ENCODE measurements at places on chromosomes 7 and 10.
A peak's percentile ranks its signal among the peaks of the same experiment; 100 is the strongest.

DNA sequence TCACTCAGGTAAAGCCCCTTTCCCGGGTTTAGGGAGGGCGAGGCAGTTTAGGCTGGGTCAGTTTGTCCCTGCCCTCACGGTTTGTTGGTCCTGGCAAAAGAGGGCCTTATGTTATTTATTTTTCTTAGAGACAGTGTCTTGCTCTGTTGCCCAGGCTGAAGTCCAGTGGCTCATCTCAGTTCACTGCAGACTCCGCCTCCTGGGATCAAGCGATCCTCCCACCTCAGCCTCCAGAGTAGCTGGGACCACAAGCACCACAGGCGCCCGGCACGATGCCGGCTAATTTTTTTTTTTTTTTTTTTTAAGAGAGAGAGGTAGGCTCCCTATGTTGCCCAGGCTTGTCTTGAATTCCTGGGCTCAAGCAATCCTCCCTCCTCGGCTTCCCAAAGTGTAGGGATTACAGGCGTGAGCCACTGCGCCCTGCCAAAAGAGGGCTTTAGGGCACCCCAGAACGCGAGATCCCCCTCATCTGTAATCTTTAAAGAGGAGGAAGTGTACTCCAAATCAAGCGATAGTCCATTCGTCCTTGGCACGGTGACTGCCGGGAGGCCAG lies 626 bp upstream of the BMS1 start:
- no peak for DNase-seq

DNA sequence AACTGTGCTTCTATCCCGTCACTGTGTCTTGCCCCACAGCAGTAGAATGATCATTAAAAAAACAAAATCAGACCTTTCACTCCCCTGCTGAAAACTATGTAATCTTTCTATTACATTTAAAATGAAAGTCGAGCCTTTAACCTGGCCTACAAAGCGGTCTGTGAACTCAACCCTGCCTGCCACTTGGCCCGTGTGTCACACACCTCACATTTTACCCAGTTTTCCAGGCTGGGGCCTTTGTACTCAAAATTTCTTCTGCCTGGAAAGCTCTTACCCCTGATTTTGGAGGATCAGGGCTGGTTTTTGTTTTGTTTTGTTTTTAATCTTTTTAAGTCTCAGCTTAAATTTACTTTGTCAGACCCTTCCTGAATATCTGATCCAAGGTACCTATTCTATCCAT lies 82.1 kb downstream of the UBE2H start:
- DNase-seq = no peak

GRCh38 chr10:10798102-10798863 lies 219.4 kb upstream of the CELF2 start:
- DNase-seq = peak; percentile 71

DNA sequence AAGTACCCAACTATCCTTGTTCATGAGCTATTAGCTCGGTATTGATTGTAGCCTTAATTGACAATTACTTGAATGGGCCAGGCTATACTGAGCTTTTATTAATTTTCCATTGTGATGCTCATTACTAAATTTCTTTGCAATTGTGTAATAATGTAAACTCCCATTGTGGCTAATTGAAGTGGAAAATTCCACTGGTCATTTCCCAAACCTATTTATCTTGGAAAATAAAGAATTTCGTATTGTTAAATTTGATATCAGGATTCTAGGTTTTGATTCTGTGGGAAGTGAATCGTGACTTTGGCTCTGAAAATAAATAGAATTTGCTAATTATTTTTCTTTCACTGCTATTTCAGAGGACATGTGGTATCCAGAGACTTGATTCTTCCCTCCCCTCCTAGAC lies 111.0 kb downstream of the RTKN2 start:
- DNase-seq = no peak

DNA sequence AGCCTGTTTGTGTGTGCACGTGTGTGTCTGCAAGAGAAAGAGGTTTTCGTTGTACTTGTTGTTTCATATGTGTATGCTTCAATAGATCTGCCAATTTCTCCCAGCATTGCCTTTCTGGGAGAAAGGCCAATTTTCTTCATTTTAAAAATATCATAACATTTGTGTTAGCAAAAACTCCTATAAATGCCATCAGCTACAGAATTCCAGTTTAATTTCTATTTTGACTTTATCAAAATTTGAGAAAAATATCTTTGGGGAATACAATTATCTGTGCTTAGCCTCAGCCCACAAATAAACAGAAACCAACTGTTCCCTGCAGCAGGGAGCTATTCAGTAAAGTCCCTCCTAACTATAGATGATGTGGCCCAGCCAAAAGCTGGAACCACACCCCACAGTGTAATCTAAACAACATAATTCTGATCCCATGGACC lies 68.3 kb upstream of the MGMT start:
- no peak for DNase-seq

- no peak for DNase-seq
These were observed 326.4 kb downstream of the SFMBT2 start for GRCh38 chr10:7084280-7085005.

DNA sequence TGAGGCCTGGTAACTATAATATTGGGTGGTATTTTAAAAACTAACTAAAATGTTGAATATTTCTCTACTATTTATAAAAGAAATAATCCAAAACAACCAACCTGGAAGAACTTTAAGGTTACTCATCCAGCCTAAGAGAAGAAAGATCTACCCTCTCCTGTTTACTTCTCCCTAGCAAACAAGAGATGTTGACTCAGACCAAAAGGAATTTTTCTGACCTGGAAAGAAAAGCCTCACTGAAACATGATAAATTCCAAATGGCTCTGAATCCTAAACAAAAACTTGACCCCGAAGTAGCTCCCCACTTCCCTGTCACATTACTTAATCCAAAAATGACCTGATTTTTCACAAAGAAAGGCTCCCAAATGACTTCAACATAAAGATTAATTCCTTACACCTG lies 101.2 kb downstream of the PARD3 start:
- no peak for DNase-seq

DNA sequence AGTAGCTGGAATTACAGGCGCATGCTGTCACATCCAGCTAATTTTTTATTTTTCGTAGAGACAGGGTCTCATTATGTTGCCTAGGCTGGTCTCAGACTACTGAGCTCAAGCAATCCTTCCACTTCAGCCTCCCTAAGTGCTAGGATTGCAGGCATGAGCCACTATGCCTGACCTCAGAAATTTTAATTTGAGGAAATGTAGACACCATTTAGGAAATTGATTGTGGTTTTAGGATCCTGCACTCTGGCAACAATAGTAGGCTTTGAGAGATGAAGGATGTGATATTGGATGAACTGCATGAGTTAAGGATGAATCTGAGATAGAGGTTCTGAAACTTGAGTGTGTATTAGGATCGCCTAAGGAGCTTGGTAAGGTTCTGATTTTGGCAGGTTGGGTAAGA lies 66.5 kb downstream of the PPP1R9A start:
- DNase-seq = no peak

- no peak for DNase-seq
These were observed 183.5 kb upstream of the CDCA7L start for GRCh38 chr7:22129166-22129565.

DNA sequence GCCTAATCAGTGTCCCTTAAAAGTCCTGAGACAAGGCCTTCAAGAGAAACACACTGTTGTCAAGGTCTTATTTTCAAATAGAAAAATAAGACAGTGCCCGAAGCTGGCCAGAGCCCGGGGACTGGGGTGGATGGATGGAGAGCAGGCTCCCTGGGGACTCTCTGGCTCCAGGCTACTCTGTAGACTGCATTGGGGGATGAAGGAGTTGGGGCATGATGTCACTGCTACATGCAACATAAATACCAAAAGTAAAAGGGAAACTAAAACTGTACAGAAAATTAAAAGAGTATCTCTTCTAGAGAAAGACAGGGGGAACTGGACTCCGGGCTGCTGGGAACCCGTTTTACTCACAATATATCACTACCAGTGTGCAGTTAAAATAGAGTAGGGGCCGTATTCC lies 629.8 kb downstream of the KCNMA1 start:
- DNase-seq = no peak

- peak; percentile 96 for DNase-seq
These were observed 564.6 kb downstream of the KCNMA1 start for GRCh38 chr10:77072836-77073662.

DNA sequence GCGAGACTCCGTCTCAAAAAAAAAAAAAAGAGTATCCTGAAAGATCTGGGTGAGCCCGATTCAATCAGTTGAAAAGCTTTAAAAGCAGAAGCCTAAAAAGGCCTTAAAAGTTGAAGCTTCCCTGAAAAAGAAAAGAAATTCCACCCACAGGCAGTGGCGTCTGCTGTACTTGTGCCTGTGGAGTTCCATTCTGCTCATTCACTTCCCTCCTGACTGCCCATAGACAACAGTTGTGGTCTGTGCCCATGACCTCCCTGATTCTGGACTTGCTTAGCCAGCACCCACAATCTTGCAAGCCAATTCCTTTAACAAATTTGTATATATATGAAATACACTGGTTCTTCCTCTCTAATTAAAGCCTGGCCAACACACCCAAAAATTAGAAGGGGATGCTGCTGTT lies 141.7 kb downstream of the DLG5 start:
- no peak for DNase-seq

DNA sequence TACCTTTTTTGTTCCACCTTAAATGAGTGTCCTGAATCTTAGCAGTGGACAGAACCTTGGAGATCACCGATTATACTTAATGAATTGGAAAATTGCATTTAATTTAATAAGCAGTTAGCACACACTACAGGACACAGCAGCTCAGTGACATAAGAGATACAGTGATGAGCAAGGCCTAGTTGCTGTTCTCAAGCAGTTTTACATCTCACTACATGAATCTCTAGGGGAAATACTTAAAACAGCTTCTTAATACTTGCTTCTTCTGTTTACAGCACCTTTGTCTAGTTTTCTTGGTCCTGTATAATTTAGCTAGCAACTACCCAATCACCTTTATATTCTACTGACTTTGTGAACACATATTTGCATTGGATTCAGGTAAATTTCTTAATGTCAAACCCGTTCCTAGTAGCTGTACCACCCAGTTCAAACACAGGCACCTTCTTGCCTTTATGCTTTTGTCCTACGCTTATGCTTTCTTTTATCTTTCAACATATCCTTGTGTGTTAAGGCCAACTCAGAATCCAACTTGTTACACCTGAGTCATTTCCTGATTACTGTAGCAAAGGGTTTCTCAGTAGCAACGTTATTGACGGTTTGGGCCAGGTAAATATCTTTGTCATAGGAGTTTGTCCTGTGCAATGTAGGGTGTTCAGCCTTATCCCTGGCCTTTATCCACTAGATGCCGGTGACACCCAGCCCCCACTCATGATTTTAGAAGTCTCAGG lies 1.8 kb downstream of the STAM start:
- DNase-seq = no peak

DNA sequence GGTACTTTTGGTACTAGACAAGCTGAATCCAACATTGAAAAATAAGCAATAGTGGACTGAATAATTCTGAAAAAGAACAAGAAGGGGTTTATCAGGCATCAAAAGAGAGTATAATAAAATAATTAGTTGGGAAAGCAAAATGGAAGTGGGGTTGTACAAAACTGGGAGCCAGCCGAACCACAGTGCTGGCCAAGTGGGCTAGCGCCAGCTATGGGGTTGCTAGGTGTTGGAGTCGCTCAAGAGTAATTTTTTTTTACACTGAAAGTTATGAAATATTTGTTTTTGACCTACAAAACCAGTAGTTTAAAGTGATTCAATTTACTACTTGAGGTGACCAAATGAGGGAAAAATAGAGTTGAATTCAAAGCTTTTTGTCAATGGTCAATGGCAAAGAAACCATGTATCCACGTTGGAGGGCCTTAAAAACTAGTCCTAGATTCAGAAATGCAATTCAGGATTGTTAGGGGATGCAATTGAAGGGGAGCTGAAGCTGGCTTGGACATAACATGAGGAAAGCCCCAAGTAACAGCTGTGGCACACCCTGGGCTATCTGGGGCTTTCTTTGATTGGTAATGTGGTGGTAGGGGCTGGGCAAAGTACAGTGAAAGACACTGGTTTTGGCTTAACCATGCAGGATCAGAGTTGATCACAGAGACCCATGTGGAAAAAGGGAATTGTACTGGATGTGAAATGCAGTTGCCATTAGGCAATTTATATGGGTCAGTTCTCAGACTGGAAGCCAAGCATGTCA lies 28.3 kb upstream of the MSMB start:
- no peak for DNase-seq

DNA sequence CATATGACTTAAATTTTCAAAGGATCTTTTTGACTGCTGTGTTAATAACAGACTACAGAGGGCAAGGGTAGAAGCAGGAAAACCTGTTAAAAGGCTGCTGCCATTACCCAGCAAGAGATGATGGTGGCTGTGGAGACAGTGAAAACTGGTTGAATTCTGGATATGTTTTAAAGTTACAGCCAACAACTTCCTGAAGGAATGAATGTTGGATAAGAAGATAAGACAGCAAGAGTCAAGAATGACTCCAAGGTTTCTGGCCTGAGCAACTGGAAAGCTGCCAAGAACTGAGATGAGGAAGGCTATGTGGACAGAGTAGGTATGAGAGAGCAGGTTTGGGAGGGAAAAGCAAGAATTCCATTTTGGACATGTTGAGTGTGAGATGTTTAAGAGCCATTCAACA lies 19.1 kb downstream of the CNOT4 start:
- no peak for DNase-seq

DNA sequence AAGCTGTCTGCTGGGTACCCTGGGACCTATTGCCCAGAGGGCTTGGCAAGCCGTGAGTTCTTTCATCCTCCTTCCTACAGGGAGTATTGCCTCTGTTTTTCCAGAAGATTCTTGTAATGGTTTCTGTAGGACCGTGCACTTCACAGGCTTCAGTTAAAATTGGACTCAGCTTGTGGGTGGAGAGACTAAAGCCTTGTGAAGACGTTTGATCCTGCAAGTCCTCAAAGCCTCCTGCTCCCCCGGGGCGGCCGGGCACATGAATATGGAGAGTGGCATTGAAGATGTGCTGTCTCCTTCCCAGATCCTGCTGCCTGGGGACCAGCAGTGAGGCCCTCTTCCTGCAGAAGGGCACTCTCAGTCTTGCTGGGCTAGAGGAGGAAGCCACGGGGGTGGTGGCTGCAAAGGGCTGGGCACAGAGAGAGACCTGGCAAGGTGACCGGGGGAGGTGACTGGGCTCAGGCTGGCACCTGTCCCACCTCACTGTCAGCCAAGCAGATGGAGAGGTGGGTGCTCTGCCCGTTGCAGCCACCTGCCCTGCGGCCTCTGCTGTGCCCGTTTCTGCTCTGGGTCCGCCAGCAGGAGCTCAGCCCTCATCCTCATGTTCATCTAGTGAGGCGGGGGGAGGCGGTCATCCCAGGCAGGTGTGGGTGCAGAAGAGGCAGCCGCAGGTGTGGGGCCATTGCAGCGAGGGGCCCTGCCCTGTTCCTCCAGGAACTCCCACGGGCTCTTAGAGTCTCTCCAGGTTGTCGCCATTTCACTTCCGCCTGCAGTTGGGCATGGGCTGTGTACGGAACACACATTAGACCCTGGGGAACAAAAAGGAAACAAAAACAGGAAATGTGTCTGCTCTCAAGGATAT lies 55.7 kb downstream of the TMEM209 start:
- DNase-seq = no peak

- no peak for DNase-seq
These were observed 74.6 kb upstream of the GRID1 start for GRCh38 chr10:86440874-86441843.

- DNase-seq = no peak
These were observed 35.4 kb downstream of the PRR15 start for GRCh38 chr7:29599026-29599425.

GRCh38 chr7:114439581-114439980 lies 25.0 kb downstream of the FOXP2 start:
- DNase-seq = peak; percentile 60

Data from sigmoid colon (tissue), 7 donors.